ENCODE measurements at places on chromosomes 11 and 22. TPM values are rescaled to one million over a fixed set of nuclear protein-coding genes. Genes with fewer than 3 reads are reported as not detected.

Gene MIOX
- total RNA-seq, result not detected

Gene SLC22A6
- not detected for total RNA-seq

Gene FREY1
- 2.2 TPM for total RNA-seq

Gene PLEKHA7
- total RNA-seq, result 0.17 TPM

Gene TREH
- total RNA-seq, result under 0.01 TPM

Gene MPPED2
- 2.5 TPM for total RNA-seq

Gene SPTBN2
- 0.47 TPM for total RNA-seq

Gene MS4A6E
- total RNA-seq, result not detected

Gene RRM1
- total RNA-seq, result 42.0 TPM

Gene RFPL3
- total RNA-seq, result not detected

Gene OR4C3
- not detected for total RNA-seq

Gene NRXN2
- 1.0 TPM for total RNA-seq

Gene FOLH1
- not detected for total RNA-seq

Gene APOBEC3A
- not detected for total RNA-seq

Gene C11orf52
- not detected for total RNA-seq

Gene DEPDC7
- total RNA-seq, result 5.7 TPM
